GM19239 (cell line): ENCODE measurements at places on chromosomes 4 and X.
A peak's percentile ranks its signal among the peaks of the same experiment; 100 is the strongest.

- DNase-seq: no peak
Observed at GRCh38 chr4:148112231-148112982, 329.8 kb downstream of the NR3C2 start.

- no peak for DNase-seq
Observed at GRCh38 chrX:10450229-10450958, 170.0 kb downstream of the MID1 start.

GRCh38 chr4:102168580-102168979 lies 176.7 kb downstream of the SLC39A8 start:
- no peak for DNase-seq

GRCh38 chr4:6298852-6299251 lies 29.2 kb downstream of the WFS1 start:
- no peak for DNase-seq

DNA sequence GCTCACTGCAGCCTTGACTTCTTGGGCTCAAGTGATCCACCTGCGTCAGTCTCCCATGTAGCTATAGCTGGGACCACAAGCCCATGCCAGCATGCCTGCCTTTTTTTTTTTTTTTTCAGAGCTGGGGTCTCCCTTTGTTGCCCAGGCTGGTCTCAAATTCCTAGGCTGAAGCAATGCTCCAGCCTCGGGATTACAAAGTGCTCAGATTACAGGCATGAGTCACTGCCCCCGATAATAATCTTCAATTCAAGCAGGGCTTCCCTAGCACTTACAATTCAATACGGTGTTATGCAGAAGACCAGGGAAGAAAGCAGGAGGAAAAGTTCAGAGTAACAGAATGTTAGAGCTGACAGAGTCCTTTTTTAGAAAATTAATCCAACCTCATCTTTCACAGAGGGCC lies 26.1 kb downstream of the OTOP1 start:
- DNase-seq: no peak

- peak; percentile 17 for DNase-seq
Observed at GRCh38 chr4:52983563-52984303, 121.6 kb downstream of the RASL11B start.
